ENCODE measurements at places on chromosomes 4 and X.

DNA sequence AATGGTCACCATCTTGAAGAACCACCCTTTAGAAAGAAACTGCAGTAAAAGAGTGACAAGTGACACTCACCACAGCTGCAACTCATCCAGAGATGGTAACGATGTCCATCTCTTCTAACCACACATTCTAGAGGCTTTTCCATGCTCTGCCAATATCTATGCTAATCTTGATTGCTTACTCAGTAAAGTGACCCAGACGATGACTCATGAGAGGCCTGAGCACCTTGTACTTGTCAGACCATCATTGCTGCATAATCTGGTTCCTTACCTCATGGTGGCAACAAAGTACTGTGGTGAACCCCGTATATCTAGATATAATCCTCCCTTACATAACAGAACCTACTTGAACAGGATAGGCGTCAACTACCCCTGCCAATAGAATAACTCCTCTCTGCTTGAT lies 75.6 kb downstream of the CCNG2 start:
- peak; percentile 11 for DNase-seq

DNA sequence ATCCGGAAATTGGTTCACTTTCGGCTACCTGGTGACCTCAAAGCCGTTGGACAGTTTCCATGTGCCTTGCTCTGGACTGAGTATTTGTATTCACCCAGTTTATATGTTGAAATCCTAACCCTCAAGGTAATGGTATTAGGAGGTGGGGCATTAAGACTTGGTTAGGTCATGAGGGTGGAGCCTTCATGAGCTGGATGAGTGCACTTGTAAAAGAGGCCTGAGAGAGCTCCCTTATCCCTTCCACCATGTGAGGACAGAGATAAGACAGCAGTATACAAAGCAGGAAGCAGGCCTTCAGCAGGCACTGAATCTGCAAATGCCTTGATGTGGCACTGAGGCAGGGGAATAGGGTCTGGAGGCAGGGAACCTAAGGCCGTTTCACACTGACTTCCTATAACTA lies 5.3 kb upstream of the OPHN1 start:
- no peak for DNase-seq

DNA sequence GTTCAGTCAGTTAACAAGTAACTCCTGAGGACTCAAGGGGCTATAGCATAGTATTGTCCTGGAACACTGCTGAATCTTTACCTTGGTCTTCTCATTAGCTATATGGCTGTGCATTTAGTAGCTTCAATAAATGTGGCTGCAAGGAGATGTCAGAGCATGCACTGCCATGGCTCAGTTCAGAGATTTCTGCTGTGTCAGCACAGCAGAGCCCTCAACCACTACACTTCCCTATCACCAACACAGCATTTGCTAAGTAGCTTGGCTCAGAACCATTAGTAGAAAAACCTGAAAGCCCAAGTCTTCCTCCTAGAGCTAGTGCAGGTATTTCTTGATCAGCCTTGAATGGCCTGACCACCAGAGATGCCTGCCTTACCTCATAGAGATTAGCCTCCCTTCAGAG lies 466.0 kb downstream of the IDS start:
- no peak for DNase-seq

DNA sequence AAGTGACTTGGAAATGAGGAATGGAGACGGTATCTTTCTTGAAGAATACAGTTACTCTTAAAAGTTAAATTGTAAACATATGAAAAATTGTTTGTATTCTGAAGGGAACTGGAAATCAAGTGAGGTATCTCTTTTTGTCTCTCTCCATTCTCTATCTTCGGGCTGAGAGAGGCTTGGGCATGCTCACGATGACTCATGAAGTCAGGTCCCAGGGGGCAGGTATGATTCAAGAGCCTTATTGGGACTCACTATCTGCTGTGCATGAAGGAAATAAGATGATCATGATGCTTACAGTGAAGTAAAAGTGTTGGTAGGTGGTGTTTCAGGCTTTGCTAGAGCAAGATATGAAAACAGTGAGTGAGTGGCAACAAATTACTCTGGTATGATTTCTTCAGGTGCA lies 200.4 kb upstream of the PITX2 start:
- peak; percentile 4 for DNase-seq

GRCh38 chr4:163196926-163197480 lies 30.3 kb upstream of the NAF1 start:
- DNase-seq = no peak

DNA sequence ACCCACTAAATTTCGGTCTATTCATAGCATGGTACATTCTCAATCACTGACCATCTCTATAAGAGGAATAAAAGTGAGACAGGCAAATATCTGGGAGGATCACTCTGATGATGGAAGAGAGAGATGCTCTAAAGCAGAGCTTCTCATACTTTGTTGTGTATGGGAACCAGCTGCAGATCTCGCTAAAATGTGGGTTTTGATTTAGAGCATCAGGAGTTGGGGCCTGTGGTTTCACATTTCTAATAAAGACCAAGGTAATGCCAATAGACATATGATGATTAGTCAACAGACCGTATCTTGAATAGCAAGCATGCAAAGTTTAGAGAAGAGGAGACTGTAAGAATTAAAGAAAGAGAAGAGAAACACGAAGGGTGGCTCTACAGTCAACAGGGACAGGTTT lies 107.4 kb upstream of the FTHL17 start:
- DNase-seq = no peak

- no peak for DNase-seq
Measured at GRCh38 chr4:175504318-175504717, 307.7 kb downstream of the GPM6A start.

- no peak for DNase-seq
Measured at GRCh38 chr4:169803413-169803812, 45.7 kb upstream of the HPF1 start.

- peak; percentile 94 for DNase-seq
Measured at GRCh38 chr4:7890635-7891393, 48.8 kb downstream of the AFAP1 start.

DNA sequence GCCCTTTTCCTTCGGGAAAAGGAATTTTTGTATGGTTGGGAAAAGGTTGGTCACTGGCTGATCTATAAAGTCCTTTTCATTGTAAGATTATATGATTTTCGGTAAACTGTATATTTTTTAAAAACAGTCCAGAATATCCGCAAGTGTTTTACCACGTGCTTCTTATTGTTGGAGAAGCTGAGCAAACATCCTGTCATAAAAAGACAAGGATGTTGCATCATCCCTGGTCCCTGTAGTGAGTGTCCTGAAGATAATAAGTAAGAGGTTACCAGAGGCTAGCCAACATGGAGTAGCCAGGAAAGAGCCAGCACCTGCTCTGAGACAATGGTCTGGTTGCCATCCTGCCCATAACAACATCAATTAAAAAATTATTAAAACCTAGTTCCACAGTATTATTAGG lies 5.1 kb downstream of the CXCL9 start:
- no peak for DNase-seq

DNA sequence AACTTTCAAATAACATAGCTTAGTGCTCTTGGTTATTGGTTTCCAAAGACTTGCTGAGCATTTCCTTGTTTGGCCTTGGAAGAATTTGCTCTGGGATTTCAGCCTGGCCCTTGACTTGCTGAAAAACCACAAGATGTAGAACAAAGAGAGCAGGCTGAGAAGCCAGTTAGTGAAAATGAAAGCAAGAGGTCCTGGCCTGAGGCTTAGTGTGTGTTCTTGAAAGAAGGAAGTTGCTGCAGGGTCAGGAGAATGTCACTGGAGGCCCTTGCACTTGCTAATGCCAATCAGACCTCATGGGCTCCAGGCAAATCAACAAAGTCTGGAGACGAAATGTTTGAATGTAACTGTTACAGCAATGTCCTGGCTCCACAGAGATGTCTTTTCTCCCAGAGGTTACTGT lies 79.4 kb downstream of the SYNPO2 start:
- DNase-seq = peak; percentile 64

- DNase-seq = peak; percentile 92
Measured at GRCh38 chr4:140037353-140038030, 116.5 kb downstream of the MAML3 start.

GRCh38 chr4:176979416-176979815 lies 186.7 kb upstream of the VEGFC start:
- no peak for DNase-seq

- no peak for DNase-seq
Measured at GRCh38 chrX:13938051-13938828, 91.5 kb downstream of the GEMIN8 start.
